ENCODE measurements at places on chromosomes 2 and 18.

- no peak for DNase-seq
Observed at GRCh38 chr2:211875488-211875887, 663.1 kb downstream of the ERBB4 start.

DNA sequence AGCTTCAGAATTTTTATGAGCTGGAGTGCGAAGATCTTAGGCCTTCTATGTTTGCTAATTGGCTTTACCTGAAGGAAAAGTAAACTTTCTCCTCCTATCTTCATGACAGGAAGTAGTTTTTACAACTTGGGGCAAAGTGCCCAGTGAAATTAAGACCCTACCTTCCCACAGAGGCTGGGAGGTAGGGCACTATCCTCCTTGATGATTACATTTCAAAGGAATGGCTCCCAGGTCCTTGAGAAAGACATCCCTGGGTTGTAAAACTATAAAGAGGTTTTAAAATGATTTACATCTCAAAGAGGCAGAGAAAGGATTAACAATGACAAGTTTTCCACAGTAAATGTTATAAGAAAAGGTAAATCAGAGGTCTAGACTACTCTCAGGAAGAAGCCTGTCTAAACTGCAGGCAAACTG lies 155.8 kb downstream of the CDH7 start:
- no peak for DNase-seq

GRCh38 chr2:16869711-16870110 lies 204.1 kb upstream of the CYRIA start:
- no peak for DNase-seq

- DNase-seq, result no peak
Observed at GRCh38 chr2:36497570-36498163, 100.3 kb downstream of the FEZ2 start.

DNA sequence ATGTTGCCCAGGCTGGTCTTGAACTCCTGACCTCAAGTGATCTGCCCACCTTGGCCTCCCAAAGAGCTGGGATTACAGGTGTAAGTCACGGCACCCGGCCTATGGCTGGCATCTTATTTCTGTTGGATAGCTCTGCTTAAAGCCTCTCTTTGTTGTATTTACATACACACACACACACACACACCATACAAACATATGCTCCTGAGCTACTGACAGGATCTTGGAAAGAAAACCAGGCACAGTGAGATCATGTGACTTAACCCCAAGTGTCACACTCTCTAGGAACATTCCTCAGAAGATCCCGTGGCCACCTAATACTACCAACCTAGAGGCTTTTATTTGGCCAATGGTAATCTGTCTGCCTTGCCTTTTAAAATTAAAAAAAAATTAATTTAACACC lies 85.1 kb upstream of the HAAO start:
- no peak for DNase-seq

DNA sequence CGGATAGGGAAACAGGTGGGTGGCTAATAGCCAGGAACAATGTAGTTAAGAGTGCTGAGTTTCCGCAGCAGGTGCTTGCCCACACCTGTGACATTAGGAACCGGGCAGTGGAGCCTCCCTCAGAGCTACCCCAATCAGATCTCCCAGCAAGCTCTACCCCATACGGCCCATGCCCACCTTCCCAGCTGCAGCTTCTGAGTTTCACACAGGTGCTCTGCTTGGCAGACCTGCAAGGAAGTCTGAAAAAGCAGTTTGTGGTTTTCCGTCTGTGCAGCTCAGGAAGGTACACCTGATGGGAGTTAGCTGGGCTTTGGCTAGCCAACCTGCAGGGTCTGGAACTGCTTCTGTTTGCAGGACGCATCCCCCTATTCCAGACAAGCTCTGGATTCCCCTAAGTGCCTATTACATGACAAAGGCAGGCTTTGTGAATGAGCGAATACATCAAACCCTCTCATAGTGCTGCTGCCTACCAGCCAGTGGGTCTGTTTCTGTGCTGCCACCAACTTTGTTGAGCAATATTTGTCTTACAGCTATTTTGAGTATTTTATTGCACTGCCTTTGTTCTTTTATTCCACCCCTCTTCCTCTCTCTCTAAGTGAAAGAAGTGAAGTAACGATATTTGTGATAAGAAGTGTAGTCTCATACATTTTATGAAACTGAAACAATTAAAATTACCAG lies 24.7 kb upstream of the CEP68 start:
- DNase-seq, result peak; percentile 60

Measured in hematopoietic multipotent progenitor cell treated with erythropoietin and hydrocortisone succinate and interleukin-3 and kit ligand, for 4 days (in vitro differentiated cells).